Cortex of kidney (tissue), 1 donor: ENCODE measurements at places on chromosomes 6 and 20.

DNA sequence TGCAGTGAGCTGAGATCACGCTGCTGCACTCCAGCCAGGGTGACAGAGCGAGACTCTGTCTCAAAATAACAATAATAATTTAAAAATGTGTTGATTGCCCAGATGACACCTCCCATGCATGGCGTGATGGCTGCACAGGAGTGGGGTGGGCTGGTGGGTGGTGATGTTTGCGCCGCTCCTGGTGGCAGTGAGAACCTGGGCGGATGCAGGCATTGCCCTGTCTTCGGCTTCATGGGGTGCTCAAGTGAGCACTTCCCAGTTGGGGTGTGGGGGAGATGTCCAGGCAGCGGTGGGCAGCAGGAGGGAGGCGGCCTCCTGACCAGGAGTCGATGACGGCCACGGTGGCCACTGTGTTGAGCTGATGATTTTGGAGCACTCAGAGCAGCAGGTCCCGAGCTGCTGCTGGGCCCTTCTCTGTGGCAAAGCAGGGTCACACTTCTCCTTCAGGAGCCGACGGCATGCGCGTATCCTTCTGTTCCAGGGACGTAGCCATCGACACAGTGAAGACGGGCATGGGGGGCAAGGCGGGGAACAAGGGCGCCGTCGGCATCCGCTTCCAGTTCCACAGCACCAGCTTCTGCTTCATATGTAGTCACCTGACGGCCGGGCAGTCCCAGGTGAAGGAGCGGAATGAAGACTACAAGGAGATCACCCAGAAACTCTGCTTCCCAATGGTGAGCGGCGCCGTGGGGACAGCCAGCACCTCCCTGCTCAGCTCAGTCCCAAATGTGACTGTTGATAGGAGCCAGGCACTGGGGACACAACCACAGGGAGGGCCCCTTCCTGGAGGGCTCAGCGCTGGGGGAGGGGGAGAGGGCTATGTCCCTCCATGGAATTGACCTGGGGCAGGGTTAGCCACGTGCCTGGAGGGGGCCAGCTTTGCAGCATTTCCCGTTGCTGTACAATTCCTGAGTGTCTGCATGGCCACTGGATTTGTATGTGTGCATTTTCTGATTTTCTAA, 89.7 kb downstream of the SYNJ2 start:
- DNase-seq: no peak

- DNase-seq: no peak
Measured at GRCh38 chr6:2791450-2791974, 26.3 kb downstream of the WRNIP1 start.

DNA sequence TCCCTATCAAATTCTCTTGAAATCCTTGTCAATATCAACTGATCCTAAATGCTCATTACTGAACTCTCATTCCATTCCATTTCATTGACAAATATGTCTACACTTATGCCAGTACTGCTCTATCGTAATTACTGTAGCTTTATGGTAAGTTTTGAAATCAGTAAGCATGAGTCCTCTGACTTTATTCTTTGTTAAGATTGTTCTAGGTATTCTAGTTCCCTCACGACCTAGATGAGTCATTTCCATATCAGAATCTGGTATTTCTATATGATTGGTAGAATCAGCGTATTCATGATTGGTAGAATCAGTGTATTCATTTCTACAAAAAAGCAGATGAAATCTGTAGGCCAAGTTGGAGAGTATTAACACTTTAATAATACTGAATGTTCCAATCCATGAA, 318.6 kb upstream of the RUNX2 start:
- no peak for DNase-seq

GRCh38 chr6:28635547-28636158, 110.0 kb downstream of the GPX5 start:
- no peak for DNase-seq

GRCh38 chr6:64694356-64694755, 1012.7 kb downstream of the EYS start:
- no peak for DNase-seq

DNA sequence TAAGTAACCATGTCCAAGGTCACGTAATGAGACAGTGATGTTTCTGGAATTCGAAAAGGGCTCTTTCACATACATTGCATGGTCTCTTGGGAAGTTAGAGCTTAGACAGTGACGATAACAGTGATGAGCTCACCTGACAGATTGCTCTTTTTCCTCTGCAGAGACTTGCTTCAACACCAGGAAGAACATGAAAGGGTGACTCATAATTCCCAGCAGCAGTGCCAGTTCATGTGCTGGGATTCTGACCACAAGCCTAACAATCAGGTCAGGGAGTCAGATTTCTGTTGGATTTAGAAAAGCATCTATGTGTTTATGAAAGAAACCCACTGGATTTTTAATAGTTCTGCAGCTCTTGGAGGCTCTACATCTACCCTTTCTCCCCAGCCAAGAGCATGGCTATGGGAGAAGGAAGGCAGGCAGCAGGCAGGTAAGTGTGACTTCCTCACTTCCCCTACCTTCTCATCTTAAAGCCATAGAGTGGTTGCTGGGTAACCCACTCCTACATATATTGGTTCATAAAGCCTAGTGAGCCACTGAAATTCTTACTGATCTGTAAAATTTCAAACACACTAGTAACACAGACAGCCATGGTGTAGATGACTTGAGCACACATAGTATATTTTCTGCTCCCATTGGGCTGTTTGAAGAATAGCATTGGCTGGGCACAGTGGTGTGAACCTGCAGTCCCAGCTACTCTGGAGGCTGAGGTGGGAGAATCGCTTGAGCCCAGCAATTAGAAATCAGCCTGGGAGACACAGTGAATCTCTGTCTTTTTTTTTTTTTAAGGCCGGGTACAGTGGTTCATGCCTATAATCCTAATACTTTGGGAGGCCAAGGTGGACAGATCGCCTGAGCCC, 44.4 kb upstream of the LOC128125822 start:
- no peak for DNase-seq

GRCh38 chr6:63371104-63371715, 51.4 kb upstream of the LGSN start:
- DNase-seq: no peak

- no peak for DNase-seq
Measured at GRCh38 chr6:141701732-141702131, 431.0 kb upstream of the GJE1 start.

- no peak for DNase-seq
Measured at GRCh38 chr6:45495429-45496084, 117.8 kb upstream of the SUPT3H start.

DNA sequence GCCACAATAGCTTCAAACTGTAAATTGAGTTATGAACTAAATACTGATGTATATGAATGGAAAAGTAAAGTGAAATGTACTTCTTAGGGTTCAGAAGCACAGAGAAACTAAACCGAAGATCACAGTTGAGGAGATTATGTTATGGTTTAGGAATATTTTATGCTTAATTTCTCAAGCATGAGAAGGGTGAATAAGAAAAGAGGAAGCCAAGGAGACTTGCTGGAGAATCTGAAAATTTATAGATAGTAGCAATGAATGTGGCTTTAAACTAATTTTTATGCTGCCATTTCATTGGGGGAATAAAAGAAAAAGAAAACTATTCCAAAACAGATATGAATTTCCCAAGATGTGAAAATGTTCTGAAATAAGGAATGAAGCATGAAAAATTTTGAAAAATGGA, 5.6 kb downstream of the ANKS1A start:
- no peak for DNase-seq

DNA sequence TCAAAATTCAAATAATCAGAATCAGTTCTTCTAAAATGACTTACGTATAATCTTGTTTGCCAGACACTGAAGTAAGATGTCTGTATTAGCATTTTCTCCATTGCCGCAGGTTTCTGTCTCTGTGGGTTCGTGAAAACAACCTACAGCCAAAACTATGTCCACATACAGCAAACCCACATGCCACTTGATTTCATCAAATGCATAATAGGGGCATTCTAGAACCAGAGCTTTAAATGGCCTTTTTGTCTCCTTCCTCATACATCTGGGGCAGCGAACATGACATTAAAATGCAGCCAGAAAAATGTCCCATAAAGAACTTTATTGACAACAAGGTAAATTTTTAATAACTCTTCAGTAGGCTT, 90.2 kb upstream of the QKI start:
- DNase-seq: no peak

GRCh38 chr6:90083891-90084290, 189.6 kb downstream of the GJA10 start:
- DNase-seq: no peak

GRCh38 chr6:168034537-168034936, 37.1 kb downstream of the KIF25 start:
- no peak for DNase-seq

DNA sequence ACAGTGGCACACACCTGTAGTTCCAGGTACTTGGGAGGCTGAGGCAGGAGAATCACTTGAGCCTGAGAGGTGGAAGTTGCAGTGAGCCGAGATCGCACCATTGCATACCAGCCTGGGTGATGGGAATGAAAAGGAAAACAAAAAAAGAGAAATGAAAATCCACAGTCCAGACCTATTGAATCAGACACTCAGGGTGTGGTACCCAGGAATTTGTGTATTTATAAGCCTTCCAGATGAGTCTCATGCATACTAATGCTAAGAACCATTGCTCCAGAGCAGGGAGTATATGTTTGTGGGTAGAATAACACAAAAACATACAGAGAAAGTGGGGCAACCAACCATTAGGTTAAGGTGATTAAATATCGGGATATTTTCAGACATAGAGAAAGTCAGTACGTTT, 36.1 kb upstream of the PLCB4 start:
- no peak for DNase-seq
